ENCODE measurements at places on chromosomes 2 and 18.

- no peak for DNase-seq
These were observed at the start of gene ADAM23 for GRCh38 chr2:206442833-206443734. TSS of gene ADAM23 (plus strand) at chr2:206443532. CDS start at chr2:206443867, 335 bp downstream.

DNA sequence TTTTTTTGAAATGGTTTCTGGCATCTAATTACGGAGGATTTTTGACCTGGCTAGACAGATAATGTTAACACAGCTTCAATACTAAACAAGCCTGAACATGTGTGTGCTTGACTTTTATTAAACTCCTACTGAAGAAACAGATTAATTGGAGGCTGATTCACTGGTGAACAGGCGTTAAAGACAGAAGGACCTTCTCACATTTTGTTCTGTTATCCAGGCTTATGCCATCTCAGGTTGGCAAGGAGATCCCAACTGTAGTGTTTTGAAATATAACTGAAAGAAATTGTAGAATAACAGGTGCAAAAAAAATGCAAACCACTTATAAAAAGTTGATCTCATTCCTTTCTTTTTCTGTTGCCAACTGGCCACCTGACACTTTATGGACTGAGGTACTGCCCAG is 269.6 kb downstream of the ARHGAP15 start:
- DNase-seq = no peak

DNA sequence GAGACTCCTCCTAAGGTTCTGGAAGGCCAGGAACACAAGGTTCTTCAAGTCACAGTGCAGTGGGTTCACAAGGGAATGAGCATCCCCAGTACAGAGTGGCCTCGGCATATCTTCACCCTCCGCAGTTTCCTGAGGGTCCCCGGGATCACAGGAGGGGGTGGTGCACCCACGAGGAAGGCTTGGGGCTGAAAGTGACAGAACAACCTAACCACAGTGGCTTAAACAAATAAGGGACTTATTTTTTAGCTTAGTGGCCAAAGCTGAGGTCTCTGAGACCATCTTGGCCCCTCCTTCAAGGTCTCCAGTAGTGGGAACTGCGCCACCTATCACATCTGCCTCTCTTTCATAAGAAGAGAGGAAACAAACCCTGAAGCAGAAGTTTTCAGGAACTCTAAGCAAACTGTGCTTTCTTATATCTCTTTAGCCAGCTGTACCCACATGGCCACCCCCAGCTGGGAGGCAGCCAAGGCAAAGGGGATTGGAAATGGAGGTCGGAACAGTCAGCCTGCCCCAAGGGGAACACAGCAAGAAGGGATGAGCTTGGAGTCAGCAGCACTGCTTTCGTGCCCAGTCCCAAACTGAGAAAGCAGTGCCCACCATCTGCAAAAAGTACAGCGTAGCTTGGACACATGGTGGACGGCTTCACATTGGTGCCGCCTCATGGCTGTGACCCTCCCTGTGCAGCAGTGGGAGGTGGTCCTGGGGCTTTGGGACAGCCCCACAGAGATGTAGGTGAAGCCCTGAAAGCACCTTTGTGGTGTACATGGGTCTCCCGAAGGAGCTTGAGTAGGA is 260.0 kb upstream of the ID2 start:
- no peak for DNase-seq

- no peak for DNase-seq
These were observed 173.9 kb upstream of the CXCR4 start for GRCh38 chr2:136291871-136292270.

GRCh38 chr2:86809481-86810121 is 18.9 kb upstream of the CD8A start:
- peak; percentile 48 for DNase-seq

DNA sequence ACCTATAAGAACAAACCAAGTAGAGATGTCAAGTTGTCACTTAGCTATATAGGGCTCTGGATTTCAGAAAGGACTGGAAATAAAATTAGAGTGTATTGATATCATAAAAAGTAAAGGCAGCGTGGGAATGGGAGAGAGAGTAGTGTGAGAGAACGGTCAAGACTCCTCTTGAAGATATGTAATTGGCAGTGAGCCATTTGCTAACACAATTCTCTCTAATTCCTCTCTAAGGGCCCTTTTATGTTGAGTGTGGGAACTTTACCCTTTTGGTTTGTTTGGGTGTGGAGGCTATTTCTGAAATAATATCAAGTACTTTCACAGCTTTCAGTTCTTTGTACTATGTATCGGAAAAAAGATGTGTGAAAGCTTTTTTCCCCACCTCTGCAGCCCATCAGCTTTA is 196.8 kb downstream of the LRRTM4 start:
- DNase-seq = no peak

- DNase-seq = no peak
These were observed 76.8 kb downstream of the UXS1 start for GRCh38 chr2:106117347-106117746.

DNA sequence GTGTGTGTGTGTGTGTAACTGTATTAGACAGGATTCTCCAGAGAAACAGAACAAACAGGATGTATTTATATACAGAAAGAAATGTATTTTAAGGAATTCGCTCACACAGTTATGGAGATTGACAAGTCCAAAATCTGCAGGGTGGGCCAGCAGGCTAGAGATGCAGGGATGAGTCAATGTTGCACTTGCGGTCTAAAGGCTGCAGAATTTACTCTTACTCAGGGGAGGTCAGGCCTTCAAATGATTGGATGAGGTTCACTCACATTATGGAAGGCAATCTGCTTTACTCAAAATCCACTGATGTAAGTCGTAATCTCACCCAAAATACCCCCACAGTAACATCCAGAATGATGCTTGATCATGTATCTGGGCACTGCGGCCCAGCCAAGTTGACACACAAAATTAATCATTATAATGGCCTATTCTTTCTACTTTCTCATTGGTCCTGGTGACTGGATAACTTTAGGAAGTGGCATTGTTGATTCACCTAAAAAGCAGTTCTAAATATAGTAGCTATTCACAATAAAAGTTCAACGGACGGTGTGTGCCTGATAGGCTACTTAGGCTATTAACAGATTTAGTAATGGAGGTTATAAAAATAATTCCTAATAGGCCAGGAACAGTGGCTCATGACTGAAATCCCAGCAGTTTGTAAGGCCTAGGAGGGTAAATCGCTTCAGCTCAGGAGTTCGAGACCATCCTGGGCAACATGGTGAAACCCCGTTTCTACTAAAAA is 40.6 kb upstream of the ACYP2 start:
- DNase-seq = no peak

DNA sequence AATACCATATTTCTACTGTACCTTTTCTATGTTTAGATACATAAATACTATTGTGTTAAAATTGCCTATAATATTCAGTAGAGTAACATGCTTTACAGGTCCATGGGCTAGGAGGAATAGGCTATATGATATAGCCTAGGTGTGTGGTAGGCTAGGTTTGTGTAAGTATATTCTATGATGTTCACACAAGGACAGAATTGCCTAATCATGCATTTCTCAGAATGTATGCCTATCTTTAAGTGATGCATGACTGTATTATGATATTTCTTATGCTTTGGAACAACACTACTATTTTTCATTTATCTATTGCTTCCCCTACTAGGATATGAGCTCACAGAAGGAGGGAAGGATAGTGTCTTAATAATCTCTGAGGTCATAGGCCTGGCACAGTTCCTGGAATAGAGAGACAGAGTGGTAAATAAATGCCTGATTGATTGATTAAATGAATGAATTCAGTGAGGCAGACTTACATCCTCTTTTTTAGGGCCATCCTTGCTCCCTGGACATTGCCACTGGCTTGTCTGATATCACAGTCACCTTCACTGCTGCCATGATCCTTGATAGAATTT is 121.0 kb downstream of the MYO3B start:
- DNase-seq = no peak
